Mesenchymal stem cell (in vitro differentiated cells and primary cell): ENCODE measurements at places on chromosomes 12 and 14.

DNA sequence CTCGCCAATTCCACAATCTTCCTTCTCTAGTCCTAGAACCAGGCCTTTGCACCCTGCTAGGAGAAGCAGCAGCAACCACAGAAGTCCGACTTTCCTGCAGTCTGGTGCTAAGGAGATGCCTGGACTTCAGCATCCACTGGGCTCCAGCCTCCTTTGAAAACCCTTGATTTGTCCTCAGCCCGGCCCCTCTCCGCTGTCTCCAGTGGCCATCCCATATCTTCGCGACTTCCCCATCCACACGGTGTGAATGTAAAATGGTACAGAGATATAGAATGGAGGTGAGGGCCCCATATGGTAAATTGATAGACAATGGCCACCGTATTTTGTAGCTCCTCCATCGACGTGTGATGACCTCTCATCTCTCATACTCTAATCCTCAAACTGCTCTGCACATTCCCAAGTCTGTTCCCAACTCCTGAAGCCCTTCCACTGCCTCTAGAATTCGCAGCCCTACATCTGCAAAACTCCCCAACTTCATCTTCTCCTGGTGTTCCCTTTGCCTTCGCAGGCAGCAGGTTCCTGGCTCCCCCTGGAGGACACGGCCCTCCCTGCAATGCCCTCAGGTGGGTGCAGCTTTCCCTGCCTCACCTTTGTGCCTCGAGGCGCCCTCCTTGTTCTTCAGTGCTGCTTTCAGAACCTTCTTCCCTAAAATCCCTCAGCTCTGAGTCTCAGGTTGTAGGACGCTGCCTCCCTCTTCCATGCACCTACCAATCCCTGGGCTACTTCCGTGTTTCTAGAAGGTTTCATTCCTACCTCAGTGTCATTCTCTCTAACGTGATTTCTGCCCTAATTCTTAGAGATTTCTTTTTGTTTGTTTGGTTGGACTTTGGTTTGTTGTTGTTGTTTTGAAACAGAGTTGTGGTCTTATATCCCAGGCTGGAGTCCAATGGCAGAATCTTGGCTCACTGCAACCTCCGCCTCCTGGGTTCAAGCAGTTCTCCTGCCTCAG, 36.7 kb downstream of the TMBIM6 start:
- peak; percentile 44 for DNase-seq

GRCh38 chr12:63905544-63905943, 61.0 kb downstream of the SRGAP1 start:
- peak; percentile 82 for DNase-seq

DNA sequence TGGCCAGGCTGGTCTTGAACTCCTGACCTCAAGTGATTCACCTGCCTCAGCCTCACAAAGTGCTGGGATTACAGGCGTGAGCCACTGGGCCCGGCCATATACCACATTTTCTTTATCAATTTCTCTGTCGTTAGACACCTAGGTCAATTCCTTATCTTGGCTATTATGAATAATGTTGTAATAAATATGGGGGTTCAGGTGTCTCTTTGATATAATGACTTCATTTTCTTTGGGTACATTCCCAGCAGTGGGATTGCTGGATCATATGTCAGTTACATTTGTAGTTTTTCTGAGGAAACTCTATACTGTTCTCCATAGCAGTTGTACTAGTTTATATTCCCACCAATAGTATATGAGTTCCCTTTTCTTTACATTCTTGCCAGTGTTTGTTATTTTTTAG, 67.8 kb upstream of the DDHD1 start:
- no peak for DNase-seq

GRCh38 chr12:24361877-24362580, 412.6 kb upstream of the SOX5 start:
- DNase-seq, result no peak

- no peak for DNase-seq
Observed at GRCh38 chr12:5864972-5865371, 80.1 kb downstream of the ANO2 start.
